Activated T-cell treated with anti-CD3 and anti-CD28 coated beads for 4 hours (primary cell): ENCODE measurements at places on chromosomes 11 and 22.

GRCh38 chr11:75969626-75970308 lies 154.8 kb downstream of the UVRAG start:
- no peak for DNase-seq

DNA sequence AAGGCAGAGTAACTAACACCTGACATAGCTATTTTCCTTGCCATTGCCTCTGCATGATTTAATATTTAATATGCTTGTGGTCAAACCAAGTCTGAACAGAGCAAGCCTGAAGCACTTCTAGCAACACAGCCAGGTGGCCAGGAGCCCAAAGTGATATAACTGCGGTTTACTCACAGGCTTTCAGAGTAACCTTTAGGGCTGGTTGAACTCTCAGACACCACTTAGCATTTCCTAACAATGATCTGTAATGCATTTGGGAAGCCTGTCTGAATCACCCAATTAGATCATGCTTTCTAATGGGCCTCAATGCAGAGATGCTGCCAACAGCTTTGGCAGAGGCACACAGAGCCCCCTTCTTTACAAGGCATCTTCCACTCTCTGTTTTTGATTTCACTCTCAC lies 96.1 kb downstream of the FDX1 start:
- DNase-seq: no peak

GRCh38 chr11:128720522-128720985 lies 26.7 kb downstream of the FLI1 start:
- no peak for DNase-seq

DNA sequence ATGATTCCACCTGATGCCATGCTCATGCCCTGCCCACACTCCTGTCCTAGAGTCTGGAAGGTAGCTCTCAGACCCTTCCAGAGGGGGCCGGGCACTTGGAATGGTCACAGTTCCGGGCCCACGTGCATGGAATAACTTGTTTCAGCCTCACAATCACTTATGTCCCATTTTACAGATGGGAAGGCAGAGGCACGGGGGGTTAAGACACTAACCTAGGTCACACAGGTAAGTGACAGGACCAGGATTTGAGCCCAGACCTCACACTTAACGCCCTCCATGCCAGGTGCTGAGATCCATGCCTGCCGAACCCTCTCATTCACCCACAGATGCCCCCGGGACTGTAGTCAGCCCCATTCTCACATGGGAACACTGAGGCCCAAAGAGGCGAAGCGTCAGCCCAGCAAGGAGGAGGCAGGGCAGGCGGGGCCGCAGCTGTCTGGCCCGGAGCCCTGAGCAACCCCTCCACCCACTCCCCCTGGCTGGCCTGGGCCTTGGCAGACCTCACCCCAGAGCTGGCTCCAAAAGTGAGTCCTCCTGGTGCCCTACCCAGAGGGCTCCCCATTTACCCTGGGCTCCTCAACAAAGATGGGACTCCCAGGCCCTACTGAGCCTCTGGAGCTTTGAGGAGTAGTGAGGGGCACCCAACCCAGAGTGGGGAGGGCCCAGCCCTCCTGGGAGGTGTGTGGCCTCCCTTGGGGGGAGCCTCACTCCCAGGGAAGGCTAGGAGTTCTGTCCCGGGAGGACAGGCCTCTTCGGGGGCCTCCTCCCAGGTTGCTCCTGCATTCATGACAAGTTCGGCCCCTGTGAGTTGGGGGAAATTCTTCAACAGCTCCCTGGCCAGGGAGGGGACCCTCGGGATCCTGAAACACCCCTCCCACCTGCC lies 2.4 kb upstream of the ALDH3B1 start:
- no peak for DNase-seq

- no peak for DNase-seq
Measured at GRCh38 chr11:70341881-70342429, 56.4 kb upstream of the CTTN start.

DNA sequence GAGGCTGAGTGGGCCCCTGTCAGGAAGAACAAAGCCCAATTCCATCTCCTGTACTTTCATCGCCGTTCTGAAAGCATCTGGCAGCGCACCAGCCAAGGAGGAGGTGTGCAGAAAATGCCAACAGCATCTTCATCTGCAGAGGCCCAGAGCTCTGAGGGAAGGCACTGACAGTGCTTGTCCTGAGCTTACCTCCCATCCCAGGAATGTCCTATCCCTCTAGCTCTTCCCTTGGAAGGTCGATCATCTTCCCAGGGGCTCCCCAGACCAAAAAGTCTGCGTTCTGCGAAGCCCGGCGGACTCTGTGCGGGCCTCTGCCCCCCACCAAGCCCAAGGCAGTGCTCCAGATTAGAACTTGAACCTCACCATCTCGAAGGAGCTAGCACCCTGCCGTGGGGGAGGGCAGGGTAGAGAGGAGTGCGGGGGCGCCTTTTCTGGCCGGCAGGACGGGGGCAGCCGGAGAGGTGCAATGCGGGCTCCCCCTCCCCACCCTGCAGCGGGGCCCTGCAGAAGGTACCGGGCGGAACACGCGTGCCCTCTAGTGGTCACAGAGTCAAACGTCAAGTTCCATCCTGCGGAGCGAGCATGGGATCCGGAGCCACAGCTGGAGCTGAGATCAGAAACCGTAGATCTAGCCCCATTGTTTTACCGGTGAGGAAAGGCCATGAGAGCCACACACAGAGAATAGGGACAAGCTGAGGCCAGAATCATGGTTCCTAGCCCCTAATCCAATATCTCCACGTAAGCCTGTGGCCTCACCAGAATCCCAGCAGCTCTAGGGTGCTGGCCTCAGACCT lies 5.0 kb downstream of the SCN2B start:
- DNase-seq: peak; percentile 65

- DNase-seq: no peak
Measured at GRCh38 chr11:13902523-13902922, 60.0 kb upstream of the SPON1 start.

- DNase-seq: no peak
Measured at GRCh38 chr22:50418624-50419023, 56.2 kb downstream of the SBF1 start.

DNA sequence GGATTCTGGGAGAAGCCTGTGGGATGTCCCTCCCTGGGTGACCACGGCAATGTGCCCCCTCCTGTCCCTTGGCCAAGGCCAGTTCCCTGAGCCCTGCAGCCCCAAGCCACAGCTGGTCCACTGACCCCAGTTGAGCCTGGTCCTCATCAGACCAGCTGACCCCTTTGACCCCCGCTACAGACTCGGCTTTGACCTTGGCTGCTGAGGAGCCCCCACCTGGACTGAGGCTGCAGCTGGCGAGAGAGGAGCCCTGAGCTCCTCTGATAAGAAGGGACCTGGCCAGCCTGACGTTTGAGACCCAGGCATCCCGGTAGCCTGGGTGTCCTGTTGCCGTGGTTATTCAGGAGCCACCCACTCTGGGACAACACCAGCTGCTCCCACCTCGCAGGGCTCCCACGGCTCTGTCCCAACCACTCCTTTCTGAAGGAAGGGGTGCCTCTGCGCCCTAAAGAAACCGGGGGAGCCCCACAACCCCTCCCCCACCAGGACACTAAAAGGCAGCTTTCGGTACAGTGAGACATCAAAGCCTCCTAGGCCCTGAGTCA lies 3.0 kb downstream of the ASCL2 start:
- DNase-seq: no peak

GRCh38 chr11:2541881-2542361 lies 97.1 kb downstream of the KCNQ1 start:
- no peak for DNase-seq

DNA sequence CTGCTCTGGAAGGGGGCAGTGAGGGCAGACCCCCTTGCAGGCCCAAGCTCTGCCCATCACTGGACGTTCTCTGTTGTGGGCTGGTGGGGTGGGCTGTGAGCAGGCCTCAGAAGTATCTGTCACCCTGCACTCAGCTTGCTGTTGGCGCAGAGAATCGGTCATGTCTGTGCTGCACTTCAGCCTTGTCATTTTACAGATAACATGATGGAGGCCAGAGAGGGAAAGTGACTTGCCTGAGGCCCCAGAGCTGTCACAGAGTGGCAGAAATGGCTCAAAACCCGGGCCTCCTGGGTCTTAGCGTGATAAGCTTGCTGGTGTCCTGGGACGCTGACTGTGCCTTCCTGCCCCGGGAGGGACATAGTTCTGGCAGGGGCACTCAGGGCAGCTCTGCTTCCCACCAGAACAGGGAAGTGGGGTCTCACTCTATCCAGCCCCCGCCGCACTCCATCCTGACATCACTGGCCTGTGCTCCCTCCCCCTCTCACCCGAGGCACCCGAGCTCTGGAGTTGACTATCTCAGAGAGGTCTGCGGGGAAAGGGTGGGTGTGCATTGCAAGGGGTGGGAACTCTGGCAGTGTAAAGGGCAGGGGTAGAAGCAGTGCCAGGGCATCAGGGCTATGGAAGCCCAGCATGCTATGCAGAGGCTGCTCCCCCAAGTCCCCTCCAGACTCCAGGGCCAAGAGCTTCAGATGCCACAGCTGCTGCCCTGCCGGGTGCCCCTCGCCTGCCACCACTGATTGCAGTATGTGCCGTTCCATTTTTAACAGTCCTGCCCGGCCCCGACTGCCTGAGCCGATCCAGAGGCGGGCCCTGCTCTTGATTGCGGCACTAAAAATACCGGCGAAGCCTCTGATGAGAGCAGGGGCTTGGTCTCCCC lies 50.4 kb upstream of the NECTIN1 start:
- DNase-seq: no peak

GRCh38 chr22:38927033-38927781 lies 30.2 kb upstream of the APOBEC3A start:
- DNase-seq: peak; percentile 24

DNA sequence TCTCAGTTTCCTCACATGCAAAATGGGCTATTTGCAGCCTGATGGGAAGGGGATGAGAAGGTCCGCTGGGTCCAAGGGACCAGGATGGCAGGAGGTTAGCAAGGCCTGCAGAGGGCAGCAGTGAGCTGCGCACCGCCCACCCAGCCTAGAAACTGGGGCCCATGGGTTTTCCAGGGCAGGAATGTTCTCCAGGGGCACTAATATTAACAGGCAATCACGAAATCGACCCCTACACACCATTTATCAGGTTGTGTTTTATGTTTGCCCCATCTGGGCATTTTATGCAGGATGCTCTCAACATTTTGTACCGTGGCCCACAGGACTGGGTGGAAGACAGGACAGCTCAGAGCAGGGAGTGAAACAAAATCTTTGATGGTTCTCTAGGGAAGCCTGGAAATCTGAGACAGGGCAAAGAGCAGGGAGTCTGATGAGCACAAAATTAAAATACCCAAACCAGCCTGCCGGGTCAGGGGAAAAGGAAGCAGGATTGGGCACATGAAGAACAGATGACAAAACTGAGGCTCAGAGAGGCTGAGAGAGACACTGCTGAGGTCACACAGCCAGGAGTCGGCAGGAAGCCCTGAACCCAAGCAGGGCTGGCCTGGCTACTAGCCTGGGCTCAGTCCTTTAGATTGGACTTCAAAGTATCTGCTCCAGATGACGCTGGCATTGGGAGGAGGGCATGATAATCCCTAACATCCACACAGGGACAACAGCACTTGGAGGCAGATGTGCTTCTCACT lies 1.6 kb upstream of the BCR start:
- peak; percentile 47 for DNase-seq

DNA sequence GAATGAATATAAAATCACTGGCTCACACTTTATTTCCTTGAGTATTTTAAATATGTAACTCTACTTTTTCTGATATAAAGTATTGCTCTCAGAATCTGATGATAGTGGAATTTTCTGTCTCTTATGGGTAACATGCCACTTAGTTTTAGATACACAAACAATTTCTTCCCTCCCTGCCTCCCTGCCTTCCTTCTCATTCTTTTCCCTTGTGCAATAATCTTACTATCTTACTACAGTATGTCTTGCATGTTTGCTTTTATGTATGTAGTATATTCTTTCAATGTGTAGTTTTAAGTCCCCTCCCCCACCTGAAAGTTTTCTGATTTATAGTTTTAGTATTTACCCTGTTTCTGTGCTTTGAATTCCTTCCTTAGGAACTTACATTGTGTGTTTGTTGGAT lies 48.4 kb downstream of the INSC start:
- DNase-seq: no peak

DNA sequence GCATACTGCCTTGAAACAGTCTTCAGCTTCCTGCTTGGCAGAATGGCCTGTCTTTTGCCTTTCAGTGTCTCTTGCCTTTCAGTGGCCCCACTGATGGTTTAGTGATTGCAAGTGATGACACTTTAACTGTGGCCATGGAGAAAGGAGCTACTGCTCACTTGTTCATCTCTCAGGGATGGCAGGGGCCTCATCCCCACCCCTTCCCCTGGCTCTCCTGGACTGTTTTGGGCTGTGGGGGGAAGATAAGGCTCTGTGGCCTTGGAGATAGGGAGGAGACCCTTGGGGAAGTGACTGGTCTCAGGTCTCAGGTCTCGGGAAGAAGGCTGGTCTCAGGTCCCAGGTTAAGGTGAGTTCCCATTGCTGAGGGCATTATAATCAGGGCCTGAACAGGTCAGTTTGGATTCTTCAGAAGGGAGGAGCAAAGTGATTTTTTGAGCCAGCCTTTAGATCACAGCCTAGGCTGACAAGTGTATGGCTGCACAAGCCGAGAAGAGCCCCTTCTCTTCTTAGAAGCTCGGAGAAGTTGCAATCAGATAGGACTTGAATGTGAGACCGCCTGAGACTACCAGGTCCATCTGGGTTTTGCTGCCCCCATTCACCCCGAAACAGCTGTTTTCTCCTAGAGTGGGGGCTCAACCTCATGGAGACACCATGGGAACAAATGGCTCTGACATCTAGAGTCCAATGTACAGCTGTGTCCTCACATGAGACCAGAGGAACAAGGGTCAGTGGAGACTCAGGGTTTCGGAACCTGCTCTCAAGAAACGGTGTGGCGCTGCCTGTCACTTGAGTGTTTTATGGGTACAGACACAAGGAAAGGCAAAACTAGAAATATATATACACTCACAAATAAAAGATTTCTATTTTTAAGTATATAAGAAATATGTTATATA lies 15.9 kb upstream of the P2RY2 start:
- no peak for DNase-seq

DNA sequence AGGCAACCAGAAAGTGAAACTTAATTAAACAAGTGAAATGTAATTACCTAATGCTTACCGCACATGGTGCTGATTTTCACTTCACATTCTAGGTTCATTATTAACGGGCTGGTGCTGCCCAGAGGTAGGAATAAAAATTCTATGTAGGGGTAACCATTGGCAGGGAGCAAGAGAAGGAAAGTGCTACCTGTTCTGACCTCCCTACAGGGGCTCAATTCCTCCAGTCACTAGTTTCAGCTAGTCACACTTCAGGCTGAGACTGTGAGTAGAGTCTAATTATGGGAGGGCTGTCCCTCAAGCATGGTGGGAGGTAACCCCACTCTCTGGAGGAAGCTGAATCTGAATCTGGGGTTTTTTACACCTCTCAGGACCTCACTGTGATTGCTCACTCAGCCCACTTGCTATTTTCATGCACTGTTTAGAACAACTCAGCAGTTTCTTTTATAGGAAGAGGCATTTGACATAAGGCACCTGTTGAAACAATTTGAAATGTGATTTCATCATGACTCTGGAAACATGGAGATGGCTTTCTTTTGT lies 75.4 kb downstream of the MAML2 start:
- peak; percentile 39 for DNase-seq

GRCh38 chr11:122074022-122074421 lies 42.0 kb downstream of the BLID start:
- DNase-seq: no peak

DNA sequence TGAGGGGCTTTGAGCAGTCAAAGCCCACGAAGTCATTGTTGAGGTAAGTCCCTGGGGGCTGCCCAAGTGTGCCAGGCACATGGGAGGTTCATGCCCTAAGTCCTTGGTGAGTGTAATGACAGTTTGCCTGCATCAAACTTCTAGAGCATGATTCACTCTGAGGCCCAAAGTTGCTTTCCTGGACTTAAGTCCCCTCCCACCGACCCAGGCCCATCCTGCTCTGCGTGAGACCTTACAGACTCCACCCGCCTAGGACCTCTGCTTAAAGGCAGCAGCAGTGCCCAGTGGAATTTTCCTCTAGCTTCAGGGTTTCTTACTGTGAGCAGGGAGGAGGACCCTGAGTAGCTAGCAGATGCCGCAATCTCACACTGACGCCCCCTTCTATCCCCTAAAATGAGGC lies 5.7 kb upstream of the PVALB start:
- no peak for DNase-seq
